Non-pigmented ciliary epithelial cell (primary cell): ENCODE measurements at places on chromosomes 12 and 14.
A peak's percentile ranks its signal among the peaks of the same experiment; 100 is the strongest.

GRCh38 chr12:48690990-48691389 is 9.0 kb upstream of the KANSL2 start:
- DNase-seq = no peak

GRCh38 chr12:94722664-94723063 is 72.3 kb upstream of the TMCC3 start:
- no peak for DNase-seq

GRCh38 chr12:124964836-124965462 is 24.0 kb downstream of the DHX37 start:
- no peak for DNase-seq

GRCh38 chr14:23881282-23881681 is 72.3 kb upstream of the DHRS4 start:
- DNase-seq = no peak

- no peak for DNase-seq
Observed at GRCh38 chr14:24160499-24160849, 591 bp upstream of the IRF9 start.

DNA sequence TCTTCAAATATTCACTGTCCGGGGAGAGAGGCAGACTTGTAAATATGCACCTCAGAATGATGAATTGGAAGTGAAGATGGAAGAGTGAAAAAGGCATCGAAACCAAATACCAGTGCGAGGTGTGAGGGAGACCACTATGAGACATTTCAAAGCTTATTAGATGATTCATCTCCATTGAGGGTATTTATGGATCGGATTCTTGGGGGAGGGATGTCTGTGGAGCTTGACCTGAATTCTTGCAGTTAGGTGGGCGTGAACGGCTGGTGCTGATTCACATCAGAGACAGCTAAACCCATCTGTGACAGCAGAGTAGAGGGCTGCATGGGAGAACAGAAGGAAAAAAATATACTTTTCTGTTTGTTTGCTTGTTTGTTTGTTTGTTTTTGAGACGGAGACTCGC is 677.2 kb downstream of the AACS start:
- peak; percentile 37 for DNase-seq

DNA sequence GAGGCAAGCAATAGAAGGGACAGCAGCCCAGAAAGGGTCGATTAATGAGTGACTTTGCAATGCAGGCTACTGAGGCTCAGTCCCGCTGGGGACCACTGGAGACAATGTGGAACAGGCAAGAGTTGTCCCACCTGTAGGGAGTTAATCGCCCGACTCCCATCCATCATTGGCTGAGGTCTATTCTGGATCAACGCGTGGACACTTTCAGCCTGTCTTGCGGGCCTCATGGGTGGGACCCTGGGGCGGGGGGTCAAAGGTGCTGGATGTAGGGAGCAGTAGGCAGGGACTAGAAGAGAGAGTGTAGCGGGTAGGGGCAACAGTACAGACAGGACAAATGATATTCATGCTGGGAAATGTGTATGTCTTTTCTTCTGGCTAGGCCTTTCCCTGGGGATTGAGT is 6.1 kb downstream of the IFI27L2 start:
- no peak for DNase-seq

DNA sequence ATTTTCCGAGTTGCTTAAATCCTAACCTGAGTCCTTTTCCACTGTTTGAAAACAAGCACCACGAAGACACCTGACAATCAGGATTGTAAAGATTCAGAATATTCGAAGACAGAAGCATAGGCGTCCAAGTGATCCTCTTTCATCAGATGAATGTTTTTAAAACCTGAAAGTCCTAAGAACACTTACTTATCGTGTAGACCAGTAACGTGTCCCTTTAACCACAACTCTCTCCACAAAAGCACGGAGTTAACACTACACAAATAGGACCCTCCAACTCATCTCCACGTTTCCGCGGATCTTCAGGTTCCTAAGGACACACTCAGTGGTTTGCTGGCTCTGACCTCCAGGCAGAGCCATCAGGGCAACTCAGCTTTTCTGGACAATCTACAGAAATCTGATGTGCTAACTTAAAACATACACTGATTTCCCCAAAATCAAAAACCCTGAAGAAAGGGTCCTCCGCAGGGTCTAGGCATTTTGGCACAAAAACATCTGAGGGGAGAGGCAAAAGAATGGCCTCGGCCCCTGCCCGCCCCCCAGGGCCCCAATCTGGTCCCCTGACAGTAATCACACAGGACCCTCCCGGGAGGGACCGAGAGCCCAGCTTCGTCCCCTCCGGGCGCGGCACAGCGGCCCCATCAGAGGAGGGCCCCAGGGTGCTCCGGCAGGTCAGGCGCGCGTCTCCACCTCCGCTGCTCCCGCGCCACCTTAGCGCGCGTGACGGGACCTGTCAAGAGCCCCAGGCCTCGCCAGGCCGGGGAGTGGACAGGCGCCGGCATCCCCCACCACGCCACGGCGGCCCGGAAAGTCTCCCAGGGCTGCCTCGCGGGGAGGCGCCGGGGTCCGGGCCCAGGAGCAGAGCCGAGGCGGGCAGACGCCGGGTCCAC is 925 bp downstream of the DICER1 start:
- DNase-seq = no peak

DNA sequence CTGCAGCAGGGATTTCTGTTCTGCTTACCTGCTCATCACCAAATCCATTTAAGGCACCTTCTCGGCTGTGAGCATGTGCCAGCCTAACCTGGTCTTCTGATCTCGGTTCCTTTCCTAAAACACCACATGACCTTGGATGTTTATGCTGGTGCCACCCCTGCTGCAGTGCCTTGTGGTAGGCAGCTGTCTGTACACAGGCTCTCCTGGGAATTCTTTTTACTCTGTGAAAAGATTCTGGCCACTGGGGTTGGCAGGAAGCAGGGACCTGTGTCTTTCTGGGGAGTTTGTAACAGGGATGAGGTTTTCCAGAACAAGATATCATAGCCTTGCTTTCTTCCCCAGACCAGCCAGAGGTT is 10.4 kb upstream of the PLEKHG3 start:
- no peak for DNase-seq

GRCh38 chr12:48973531-48973930 is 2.0 kb upstream of the WNT10B start:
- DNase-seq = no peak

DNA sequence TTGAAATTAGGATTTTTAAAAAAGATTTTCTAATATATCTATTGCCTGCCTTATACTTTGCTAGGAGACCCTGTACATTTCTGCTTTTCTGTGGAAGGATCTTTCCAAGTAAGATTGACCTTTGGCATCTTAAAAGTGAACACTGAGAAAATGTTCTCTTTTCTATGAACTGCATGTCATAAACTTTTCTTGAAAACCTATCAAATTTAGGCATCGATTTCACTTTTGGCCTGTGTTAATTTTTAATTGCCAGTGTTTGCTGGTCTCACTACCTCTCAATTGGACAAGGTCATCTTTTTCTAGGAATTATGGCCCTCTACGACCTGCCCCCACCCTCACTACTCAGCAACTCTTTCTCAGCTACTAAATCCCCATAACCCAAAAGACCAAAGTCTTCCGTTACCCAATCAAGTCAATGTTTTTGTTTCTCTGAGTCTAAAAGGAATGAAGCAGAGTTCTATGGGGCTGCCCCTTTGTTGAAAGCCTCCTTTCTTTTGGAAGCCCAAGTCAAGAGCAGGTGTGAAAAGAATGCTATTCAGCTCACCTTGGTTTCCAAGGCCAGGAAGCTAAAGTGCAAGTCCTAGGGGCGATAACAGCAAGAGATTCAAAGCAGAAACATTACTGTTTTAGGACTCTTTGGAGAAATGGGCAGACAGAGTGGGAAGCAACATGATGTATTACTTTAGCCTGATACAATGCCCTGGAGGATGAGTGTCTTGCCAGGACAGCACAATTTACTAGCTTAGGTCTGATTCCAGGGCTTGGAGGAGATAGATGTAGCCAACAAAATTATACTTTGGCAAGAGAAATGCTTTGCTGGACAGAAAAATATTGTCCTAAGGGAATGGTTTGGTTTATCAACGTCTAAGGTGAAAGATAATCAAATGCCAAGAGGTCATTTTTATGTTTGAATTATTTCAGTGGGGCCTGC is 55.0 kb downstream of the IGF1 start:
- no peak for DNase-seq

GRCh38 chr12:121026274-121027045 is 10.2 kb upstream of the C12orf43 start:
- DNase-seq = no peak

DNA sequence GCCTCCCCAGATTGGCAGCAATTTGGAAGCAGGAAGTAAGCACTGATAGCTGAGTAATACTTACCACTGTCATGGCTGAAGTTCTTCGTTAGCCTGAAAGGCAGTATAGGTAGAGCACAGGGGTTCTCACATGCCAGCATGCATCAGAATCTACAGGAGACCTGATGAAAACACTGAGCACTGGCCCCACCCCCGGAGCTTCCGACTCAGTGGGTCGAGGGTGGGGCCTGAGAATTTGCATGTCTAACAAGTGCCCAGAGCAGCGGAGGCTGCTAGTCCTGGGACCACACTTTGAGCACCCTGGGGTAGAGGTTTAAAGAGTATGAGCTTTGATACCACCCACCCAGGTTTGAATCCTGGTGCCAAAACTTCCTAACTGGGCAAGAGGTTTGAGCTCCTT is 89.6 kb downstream of the FBXW8 start:
- no peak for DNase-seq

DNA sequence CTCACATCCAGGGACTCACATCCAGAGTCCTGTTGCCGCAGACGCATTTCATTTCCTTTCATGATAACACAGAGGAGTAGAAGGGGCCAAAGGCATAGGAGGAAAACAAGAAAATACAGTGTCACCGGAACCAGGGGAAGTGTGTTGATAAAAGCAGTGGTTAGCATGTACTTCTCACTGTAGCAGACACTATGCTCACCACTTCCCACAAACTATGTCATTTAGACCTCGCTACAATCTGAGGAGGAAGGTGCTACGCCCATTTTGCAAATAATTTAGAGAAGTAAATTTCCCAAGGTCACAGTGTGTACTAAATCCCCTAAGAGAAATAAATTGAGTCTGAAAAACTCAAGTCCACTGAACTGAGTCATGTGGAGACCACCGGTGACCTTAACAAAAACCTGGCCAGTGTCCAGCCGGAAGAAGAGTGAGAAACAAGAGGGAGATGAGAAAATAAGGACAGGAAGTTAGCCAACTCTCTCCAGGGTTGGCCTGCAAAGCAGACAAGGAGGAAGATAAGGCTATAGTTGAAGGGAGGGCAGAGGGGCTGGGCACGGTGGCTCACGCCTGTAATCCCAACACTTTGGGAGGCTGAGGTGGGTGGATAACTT is 25.8 kb upstream of the TMCC3 start:
- no peak for DNase-seq

- DNase-seq = no peak
Observed at GRCh38 chr12:106147956-106148355, 9.2 kb upstream of the NUAK1 start.

DNA sequence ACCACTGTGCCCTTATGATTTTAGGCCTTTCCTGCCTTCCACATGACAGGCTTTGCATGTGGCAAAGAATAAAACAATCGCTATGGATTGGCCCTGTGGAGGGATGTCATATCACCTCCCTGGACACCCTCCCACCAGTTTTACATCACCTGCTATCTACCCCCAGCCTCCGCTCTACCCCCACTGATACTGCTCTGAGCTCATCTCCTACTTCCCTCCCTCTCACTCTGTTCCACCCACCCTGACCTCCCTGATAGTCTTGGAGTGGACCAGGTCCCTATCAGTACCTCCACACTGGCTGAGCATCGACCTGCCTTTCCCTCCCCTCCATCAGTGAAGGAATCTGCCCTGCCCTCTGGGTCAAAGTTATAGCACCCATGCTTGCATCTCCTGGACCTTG is 91.8 kb upstream of the FOXN3 start:
- no peak for DNase-seq

DNA sequence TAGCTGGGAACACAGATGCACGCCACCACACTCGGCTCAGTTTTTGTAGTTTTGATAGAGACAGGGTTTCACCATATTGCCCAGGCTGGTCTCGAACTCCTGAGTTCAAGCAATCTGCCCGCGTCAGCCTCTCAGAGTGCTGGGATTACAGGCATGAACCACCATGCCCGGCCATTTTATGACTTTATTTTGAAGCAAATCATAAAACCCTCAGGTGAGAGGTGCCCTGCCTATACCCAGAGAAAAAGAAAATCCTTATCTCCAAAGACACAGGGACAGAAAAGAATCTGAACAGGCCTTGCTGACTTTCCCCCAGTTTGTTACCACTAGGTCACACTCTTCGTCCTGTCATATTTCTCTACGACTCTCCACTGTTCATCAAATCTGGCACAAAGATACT is 48.8 kb downstream of the DAO start:
- no peak for DNase-seq

GRCh38 chr14:21915826-21916225 is 242.2 kb upstream of the OR4E1 start:
- no peak for DNase-seq

DNA sequence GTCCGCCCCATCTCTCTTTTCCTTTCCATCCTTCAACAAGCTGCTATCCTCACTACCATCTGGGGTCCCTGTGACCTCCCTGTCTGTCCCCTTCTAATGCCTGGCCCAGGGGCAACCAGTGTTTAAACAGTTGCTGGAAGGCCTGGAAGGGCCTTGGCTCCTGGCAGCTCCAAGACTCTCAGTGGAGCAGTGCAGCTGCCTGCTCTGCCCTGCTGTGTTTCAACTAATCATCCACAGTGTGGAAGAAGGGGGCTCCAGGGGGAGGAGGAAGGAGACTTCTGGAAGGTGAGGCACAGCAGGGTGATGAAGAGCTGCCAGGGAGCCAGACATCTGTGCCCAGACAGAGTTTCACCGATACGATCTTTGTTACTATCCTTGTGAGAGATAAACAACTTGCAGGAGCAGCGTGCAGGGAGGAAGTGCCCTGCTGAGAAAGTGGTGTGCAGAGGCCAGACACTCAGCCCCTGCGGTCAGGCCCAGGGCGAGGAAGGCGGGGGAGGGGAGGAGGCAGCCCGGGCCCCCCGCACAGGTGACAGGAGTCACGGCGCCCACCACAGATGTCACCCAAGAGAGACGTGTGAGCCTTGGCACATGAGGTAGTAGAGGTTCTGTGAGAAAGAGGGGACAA is 1061.8 kb downstream of the BCL11B start:
- DNase-seq = no peak

DNA sequence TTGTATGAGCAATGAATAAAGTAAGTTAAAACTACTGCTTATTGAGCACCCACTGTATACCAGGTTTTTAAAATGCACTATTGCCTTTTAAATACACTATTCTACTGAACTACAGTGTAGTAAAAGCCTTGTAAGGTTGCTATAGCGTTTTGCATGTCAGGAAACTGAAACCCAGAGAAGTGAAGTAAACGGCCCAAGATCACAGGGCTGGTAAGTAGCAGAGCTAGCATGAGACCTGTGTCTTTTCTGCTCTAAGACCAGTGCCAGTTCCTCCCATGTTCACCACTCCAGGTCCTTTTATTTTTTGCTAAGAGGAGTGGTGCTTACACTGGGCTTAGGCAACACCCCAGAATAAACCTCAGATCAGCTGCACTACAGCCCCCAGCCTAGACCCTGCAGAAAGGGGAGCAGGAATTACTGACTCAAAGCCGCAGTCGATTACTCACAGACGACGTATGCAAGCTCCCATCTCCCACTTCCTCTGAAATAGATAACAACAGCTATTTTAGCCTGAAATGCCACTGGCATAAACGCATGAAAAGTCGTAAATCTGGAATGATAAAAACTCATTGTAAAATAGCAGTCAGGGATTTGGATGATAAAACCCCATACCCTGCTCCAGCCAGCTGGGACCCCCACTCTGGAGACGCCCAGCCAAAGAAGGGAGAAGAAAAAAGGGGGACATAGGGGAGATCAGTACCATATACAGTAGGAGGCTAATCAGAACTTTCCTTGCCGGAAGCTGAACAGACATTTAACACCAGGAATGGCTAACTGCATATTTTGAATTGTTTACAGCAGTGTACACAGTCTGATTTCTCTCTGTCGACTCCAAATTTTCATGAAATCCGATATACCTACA is 108.3 kb downstream of the NUAK1 start:
- peak; percentile 99 for DNase-seq
